ENCODE measurements at places on chromosomes 5 and 9. TPM values are rescaled to one million over a fixed set of nuclear protein-coding genes. Genes with fewer than 3 reads are reported as not detected.

- peak; percentile 67 for DNase-seq
Measured at GRCh38 chr9:110619831-110620230, 40.3 kb upstream of the SVEP1 start.

Gene SOHLH1
- total RNA-seq, result not detected

DNA sequence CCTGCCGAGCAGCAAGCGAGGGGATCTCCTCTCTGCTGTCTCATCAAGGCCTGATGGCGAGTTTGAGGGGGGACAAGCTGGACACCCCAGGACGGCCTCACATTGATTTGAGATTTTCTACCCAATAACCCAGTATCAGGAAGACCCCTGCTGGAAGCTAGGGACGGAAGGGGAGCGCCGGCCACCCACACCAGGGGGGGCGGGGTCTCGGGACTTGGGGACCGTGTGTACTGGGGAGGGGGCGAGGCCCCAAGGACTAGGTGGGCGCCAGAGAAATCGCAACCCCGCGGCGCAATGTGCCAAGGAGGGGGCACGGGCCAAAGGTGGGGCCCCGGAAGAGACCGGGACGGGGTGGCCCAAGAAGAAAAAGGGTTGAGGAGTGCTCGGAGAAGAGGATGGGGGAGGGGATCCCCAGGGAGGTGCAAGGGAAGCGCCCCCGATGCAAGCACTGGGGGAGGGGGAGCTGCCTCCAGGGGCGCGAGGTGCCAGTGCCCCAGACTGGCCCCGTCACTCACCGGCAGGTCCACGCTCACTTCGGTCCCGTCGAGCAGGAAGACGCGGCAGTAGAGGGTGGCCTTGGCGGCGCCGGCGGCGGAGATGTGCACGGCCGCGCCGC lies 1.1 kb downstream of the EPB41L4B start:
- DNase-seq, result no peak

GRCh38 chr5:157271740-157272271 lies 5.9 kb downstream of the CYFIP2 start:
- no peak for DNase-seq

GRCh38 chr9:114465906-114466900 lies 39.1 kb downstream of the WHRN start:
- DNase-seq, result no peak

Gene PLK2
- total RNA-seq, result 400 TPM

Data from fibroblast of the aortic adventitia (primary cell).